ENCODE measurements at places on chromosomes 4 and X.

- no peak for DNase-seq
Measured at GRCh38 chr4:165621983-165622382, 243.2 kb downstream of the CPE start.

DNA sequence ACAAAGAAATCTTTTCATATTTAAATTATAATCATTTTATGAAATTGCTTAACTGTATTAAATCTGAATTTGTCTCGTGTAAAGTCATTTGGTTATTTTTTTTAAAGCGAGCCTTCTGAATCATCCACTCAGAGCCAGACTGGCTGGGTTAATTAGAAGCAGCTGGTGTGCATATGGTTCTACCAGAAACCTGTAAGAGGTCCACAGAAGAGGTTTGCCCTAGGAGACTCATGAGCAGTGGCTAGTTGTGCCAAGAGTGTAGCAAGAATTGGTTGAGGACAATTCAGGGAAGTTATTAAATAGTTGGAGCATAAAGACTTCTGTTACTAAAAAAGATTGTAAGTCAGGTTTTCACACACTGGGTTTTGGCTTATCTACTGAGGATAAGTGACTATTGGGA, 267.4 kb downstream of the IL1RAPL2 start:
- DNase-seq, result no peak

GRCh38 chr4:88672987-88673386, 24.6 kb downstream of the NAP1L5 start:
- no peak for DNase-seq

GRCh38 chr4:107825072-107825824, 516 bp downstream of the SGMS2 start:
- DNase-seq, result no peak

- DNase-seq, result no peak
Measured at GRCh38 chrX:127457161-127457560, 595.0 kb downstream of the ACTRT1 start.

DNA sequence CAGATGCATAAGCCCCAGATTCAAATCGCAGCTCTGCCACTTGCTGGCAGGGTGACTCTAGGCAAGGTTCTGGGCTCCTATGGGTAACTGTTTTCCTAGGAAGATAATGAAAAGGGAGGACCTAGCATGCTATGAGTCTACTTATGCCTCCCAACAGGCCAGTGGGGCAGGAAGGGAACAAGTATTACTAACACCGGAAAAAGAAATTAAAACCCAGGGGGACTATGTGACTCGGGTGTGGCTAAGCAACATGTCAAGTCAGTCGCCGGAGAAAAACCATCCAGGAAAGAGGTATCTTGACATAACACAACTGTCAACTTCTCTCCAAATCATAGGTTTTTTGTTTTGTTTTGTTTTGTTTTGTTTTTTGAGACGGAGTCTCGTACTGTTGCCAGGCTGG, 45.5 kb upstream of the RBPJ start:
- no peak for DNase-seq

DNA sequence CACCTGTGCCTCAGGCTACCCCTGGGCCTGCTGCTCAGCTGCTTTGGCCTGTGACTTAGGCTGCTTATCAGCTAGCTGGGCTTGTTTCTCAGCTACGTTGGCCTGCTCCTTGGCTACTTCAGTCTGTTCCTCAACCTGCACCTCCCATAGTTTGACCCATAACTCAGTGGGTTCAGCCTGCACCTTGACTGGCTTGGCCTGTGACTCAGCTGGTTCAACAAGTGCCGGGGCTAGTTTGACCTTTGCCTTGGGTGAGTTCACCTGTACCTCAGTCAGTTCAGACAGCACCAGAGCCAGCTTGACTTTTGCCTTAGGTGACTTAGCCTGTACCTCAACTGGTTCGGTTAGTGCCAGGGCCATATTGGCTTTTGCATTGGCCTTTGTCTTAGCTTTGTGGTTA, 171.2 kb downstream of the MSN start:
- no peak for DNase-seq

DNA sequence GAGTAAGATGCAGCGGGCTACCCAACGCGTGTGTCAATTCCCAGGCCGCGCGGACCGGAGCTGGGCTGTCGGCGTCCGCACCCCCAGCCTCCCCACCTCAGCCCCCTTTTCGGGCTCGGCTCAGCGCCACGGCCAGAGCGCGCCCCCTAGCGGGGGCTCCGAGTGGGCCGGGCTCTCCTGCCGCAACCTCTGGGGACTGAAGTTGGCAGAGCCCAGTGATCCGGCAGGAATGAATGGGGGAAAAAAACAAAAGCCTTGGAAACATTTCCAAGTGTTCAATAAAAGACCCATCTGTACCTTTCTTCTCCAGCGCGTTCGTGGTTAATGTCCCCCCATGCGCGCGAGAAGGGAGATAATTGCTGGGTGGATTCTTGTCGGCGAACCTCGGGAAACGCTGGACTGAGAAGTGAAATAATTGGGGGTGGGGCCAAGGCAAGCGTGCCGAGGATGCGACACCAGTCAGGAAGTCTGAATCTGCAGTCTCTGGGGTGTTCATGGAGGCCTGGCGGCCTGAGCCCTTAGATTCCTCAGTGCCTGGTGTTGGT, 5.2 kb upstream of the ARX start:
- no peak for DNase-seq

- no peak for DNase-seq
Measured at GRCh38 chr4:102281171-102281839, 64.0 kb downstream of the SLC39A8 start.

- DNase-seq, result no peak
Measured at GRCh38 chr4:22398671-22399070, 117.2 kb downstream of the ADGRA3 start.

GRCh38 chr4:101205916-101206315, 141.4 kb downstream of the PPP3CA start:
- no peak for DNase-seq

GRCh38 chr4:54473077-54473545, 184.6 kb upstream of the KIT start:
- no peak for DNase-seq

DNA sequence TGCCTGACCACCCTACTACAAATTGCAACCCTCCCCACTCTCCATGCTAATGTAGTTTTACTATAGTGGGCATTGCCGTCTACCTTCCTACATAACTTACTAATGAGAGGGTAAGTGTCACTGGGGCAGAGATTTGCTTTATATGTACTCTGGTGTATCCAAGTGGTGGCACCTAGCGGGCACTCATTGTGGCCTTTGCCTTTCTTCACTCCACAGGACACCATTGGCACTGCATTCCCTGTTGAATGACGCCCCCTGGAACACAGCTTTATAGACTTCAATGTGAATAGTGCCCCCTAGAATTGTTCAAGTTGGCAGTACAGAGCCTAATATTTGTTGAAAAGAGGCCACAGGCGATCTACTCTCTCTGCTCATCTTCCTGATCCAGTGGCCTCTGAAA, 215.8 kb downstream of the MID1IP1 start:
- DNase-seq, result no peak

- no peak for DNase-seq
Measured at GRCh38 chr4:3030566-3031356, 43.6 kb downstream of the HTT-AS start.

- DNase-seq, result no peak
Measured at GRCh38 chrX:48083212-48083611, 11.8 kb upstream of the ZNF630 start.

DNA sequence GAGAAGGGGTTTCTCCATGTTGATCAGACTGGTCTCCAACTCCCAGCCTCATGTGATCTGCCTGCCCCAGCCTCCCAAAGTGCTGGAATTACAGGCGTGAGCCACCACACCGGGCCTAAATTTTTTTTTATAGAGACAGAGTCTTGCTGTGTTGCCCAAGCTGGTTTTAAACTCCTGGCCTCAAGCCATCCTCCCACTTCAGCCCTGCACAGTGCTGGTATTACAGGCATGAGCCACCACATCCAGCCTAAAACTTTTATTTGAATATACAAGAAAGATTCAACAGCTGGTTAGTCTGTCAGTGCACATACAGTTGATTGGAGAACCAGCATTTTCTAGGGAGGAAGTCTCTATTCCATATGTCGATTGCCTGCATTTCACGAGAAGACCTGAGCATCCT, 91.2 kb downstream of the LRP2BP start:
- no peak for DNase-seq

- no peak for DNase-seq
Measured at GRCh38 chrX:118698516-118699170, 28.8 kb upstream of the IL13RA1 start.

- DNase-seq, result no peak
Measured at GRCh38 chr4:143555676-143556075, 42.2 kb downstream of the SMARCA5 start.

DNA sequence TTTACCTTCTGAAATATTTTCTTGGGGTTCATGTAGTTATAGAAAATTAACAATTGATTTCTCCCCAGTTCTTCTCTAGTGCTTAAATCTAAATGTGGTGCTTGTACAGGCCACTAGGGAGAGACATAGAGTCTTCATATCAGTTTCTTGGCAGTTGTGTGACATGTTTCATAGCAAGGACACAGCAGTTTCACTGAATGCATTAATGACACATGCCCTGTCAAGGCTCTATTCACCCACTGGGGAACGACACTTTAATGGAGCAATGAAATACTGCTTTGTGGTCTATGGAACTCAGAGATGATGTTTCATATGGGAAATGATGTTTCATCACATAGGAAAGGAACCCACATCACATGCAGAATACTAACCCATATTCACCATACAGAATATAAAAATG, 2.8 kb downstream of the VEGFC start:
- DNase-seq, result peak; percentile 1

- no peak for DNase-seq
Measured at GRCh38 chrX:148672517-148672916, 172.1 kb downstream of the AFF2 start.

DNA sequence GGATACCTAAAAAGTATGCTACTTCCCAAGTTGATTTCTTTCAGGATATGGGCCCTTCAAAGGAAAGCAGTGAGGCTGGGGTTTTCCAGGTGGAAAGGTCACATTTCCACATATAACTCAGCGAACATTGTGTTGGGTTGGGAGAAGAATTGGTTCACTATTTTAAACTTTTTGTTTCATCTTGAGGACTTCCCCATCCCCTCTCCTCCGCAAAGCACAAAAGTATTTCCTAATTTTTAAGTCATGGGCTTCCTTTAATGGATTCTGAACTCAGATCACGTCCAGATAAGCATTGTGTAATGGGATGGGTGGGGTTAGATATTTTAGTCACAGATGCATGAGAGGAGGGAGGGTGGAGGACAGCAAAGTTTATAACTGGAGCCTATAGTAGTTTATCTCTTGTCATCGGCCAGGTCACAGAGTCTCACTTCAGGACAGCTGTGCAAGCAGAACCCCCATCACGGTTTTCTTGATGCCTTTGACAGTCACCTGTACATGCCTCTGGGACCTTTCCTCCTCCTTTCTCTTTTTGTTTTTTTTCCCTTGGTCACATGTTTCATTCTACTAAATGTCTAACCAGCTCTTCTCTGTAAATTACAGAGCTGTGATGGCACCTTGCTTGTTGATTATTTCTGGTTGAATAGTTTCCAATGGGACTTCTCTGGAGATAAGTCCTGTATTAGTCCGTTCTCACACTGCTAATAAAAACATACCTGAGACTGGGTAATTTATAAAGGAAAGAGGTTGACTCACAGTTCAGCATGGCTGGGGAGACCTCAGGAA, 115.4 kb downstream of the PTTG2 start:
- no peak for DNase-seq

- DNase-seq, result no peak
Measured at GRCh38 chr4:152385551-152385950, 150.3 kb downstream of the FBXW7 start.

DNA sequence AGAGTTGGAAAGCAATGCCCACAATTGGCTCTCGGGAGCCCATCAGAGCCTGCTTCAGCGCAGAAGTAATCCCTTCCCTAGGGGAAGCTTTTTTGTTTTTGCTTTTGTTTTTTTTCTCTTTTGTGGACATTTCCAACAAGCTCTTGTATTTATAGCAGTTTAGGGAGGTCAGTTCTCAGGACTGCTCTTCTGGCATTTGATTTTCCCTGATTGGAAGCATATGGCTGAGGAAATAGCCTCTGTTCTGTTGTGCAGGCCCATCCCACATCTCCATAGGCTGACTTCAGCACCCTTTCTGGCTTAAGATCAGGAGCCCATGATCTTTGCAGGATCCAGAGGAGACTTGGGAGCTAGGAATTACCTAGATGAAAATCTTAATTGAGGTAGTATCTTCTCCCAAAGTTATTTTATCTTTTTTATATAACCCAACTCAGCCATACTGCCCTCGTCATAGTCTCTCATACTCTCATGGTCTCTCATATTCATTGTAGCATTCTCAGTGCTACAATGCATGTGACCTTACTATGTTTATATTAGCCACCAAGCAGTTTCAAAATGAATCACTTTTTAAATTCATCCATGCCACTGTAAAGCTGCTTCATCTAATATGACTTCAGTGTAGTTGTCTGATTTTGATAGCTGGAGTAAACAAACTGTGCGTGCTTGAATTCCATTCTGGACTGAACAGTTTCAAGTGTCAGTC, 16.7 kb downstream of the PAGE4 start:
- DNase-seq, result no peak

GRCh38 chrX:149365061-149365460, 140.0 kb downstream of the IDS start:
- DNase-seq, result no peak

- DNase-seq, result no peak
Measured at GRCh38 chrX:97252111-97252510, 368.4 kb downstream of the RPA4 start.

GRCh38 chr4:29861307-29861706, 858.9 kb upstream of the PCDH7 start:
- no peak for DNase-seq

- DNase-seq, result no peak
Measured at GRCh38 chr4:53584658-53585057, 6.6 kb downstream of the LNX1 start.

DNA sequence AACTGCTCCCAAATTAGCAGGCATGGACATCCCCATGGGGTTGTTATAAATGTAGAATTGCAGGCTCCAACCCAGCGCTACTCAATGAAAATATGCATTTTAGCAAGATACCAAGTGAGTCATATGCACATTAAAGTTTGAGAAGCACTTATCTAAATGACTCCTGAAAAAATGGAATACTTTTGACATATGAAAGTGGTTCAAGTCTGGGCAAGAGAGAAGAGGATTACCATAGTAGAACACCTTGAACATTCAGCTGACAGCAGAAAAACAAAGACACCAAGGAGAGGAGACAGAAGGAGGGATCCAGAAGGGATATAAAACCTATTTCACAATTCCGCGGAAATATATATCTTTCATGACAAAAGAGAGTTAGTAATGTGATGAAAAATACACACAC, 63.2 kb upstream of the CT83 start:
- no peak for DNase-seq

- no peak for DNase-seq
Measured at GRCh38 chr4:163448540-163449203, 24.9 kb downstream of the TKTL2 start.

DNA sequence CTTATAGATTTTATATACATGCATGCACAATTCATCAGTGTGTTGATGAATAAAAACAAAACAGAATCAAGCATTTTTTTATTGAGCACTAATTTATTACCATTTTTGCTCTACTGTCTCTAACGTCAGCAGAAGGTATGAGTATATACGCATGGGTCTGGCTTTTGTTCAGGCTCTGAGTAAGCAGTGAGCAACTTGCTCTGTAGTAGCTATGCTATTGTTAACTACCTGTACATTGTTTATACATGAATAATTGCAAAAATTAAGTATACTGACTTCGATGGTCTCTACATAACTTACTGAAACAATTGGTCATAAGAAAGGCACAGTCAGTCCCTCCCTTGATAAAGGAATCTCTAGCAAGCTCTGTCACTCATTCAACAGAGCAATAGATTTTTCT, 122.9 kb downstream of the RS1 start:
- DNase-seq, result no peak
